ENCODE measurements at places on chromosomes 7 and 10.

DNA sequence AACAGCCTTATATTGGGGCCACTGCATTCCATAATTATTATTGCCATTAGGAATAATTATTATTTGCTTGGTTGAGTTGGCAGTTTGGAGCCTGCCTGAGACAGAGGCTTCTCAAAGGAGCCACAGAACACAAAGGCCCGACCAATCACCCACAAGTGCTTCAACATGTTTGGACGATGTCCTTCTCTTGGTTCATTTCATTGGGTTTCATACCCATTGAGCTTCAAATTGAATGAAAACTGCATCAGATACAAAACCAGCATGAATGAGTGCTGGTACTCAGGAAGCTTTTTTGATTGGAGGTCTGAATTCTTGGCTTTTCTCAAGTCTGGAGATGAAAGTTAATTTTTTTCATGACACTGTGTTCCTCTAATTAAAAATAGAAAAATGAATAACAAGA lies 168.3 kb downstream of the CREB5 start:
- no peak for DNase-seq

DNA sequence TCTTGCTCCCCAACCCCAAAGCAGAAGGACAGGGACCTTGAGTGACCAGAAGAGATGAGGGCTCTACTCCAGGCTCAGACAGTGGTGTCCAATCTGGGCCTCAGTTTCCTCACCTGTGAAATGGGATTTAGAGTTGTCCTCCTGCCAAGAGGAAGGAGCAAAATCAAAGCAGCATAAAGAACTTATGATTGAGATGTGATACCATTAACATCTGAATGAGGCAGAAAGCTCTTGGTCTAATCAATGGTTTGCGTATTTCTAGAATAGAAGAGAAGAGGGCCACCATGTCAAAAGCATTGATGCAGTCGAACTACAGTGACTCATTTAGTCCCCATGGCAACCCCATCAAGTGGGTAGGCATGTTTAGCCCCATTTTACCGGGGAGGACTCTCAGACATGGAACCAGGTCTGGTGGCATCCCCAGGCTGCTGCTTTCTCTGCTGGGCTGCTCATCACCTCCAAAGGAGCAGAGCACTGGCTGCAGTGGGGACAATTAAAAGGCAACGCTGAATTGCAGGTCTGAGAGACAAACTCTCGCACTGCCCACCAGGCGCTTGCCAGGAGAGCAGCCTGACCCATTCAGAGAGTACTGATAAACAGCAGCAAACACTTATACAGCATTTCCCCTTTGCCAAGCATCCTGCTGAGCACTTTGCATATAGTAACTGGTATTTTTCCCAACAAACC lies 175.9 kb downstream of the NEURL1 start:
- DNase-seq = no peak

DNA sequence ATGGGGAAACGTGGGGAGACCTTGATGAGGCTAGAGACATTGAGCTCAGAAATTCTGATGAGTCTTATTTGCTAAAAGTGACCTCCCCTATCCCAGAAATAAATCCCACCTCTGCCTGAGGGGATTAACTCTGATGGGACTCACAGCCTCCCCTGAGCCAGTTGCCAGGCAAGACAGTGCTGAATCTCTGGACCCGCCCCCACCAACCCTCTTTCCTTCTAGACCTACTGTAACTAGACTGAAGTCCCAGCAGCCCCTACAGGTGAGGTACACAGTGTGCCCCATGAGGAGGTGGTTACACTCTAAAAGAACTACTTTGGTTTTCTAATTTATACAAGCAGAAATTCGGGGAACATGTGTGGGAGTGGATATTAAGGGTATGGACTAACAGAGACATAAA lies 42.9 kb downstream of the PTPRE start:
- no peak for DNase-seq

DNA sequence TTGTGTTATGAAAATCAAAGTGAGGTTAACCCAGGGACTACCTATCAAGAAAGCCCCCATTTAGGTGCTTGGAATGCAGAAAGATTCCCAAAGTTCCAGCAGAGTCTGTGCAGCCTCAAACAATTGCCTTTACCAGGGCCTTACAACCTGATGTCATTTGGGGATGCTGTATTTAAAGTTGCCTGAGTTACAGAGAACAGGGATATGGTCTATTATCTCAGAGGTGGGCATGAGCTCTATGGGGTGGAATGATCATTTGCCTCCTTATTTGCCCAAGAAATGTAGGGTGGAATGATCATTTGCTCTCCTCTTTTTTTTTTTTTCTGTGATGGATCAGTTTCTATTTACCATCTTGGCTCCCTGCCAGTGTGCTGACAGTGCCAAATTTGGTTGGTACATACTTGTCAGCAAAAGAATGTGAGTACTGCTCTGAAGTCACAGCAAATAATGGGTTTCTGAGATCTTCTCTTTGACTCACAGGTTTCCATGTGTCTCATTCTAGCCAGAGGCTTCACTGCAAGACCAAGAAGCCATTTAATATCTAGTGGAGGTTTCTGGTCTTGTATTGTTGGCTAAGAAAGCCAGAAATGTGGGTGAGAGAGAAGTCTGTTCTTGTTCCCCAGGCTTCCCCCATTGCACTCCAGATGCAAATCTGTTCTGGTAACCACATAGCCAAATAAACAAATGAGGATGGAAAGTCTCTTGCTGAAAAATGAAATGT lies 45.5 kb upstream of the ZNRF2 start:
- DNase-seq = no peak

- DNase-seq = no peak
Observed at GRCh38 chr7:47283497-47284131, 298.3 kb downstream of the TNS3 start.

DNA sequence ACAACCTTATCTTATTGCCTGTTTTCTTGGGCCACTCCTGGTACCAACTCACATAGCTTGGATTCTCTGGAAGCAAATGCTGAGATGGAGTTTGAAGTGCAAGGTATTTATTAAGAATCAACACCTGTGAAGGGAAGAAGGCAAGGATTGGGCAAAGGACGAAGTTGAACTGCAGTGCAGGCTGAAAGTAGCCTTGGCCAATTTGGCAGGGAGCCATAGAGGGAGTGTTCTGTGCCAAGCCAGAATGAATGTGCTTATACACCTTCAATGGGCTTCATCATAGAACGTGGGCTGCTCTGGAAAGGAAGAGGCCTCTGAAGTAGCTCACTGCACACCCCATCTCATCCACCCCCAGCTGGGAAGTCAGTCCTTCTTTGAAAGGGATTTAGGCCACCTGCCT lies 79.8 kb upstream of the IFRD1 start:
- no peak for DNase-seq

DNA sequence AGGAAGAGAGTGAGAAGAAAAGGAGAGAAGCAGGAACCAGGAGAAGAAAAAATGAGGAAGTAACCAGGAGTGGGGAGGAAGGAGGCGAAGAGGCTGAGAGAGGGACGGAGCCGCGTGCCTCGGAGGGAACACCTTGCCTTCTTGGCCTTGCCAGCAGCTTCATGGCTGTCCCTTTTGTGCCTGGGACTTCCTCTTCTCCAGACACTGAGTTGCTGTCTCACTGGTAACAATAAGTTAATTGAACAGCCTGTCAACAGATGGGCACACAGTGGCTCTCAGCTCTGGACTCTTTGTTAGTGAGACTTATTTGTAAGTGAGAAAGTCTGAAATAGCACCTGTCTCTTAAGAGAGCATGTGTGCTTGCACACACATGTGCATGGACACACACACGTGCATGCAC lies 83.2 kb downstream of the GATA3 start:
- DNase-seq = no peak

GRCh38 chr10:69345402-69345801 lies 67.1 kb downstream of the HK1 start:
- no peak for DNase-seq

DNA sequence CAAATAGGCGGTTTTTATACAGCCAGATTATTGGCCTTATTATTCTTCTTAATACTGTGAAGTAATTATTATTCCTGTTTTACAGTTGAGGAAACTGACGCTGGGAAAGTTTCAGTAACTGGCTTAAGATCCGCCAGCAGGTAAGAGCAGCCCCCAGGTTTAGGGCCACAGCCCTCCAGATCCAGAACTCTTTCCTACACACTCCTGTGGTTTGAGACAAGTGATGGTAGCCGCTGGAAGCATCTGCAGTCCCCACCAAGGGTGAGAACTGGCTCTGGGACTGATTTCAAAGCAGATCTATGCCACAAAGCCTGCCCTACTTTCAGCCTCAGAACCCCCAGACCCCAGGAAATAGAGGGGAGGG lies 3.0 kb upstream of the UNC5B start:
- DNase-seq = no peak

DNA sequence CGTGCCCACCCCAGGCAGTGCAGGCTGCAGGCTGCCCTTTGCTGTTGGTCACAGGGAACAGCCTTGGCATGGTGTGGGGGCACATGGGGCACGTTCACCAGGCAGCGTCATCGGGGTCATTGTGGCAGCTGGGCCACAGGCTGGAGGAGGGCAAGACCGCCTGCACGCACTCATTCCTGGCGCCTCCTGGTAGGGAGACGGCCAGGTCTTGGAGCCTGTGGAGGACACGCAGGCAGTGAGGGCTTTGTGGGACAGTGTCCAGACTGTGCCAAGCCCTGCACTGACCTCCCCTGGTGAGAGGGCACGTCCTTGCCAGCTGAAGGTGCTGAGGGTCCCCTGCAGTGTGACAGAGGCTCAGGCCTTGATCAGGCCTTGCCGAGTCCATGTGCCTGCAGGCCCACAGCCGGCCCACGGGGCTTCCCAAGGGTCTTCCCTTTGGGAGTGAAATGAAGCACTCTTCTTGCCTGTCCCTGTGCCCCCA lies 76.4 kb downstream of the NKX6-2 start:
- DNase-seq = no peak

- DNase-seq = no peak
Observed at GRCh38 chr10:108791794-108792474, 1131.4 kb downstream of the XPNPEP1 start.

- no peak for DNase-seq
Observed at GRCh38 chr7:36045326-36045725, 107.7 kb upstream of the EEPD1 start.

- no peak for DNase-seq
Observed at GRCh38 chr10:14712991-14713424, 61.7 kb downstream of the FAM107B start.

- DNase-seq = no peak
Observed at GRCh38 chr7:76386691-76387260, 22.7 kb downstream of the SSC4D start.

DNA sequence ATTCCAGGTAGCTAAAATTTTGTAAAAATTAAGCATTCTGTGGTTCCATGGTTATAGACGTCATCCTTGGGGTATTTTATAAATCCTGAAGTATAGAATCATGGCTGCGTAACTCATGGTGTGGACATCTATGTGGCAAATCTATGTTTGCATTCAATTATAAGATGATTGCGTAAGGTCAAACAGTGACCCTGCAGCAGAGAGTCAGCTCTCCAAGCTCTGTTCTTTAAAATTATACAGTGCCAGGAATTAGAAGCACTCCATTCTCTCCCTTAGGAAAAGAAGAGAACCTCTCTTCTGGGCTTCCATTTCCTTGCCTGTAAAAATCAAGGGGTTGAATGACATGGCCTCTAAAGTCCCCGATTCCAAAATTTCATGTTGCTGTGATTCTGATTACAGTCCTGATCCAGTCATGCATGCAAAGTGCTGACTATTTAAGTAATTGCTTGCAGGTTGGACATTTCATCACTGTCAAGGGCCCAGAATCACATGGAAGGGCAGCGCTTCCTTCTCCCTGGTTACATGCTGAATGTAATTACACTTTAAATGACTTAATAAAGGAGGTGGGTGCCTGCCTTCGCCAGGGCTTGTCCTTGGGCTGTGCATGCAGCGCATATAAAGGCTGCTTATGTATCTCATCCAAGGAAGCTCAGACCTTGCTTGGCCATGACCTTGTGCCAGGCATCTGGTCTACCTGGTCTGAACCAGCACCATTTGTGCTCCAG lies 550.7 kb downstream of the TYW1 start:
- DNase-seq = no peak

DNA sequence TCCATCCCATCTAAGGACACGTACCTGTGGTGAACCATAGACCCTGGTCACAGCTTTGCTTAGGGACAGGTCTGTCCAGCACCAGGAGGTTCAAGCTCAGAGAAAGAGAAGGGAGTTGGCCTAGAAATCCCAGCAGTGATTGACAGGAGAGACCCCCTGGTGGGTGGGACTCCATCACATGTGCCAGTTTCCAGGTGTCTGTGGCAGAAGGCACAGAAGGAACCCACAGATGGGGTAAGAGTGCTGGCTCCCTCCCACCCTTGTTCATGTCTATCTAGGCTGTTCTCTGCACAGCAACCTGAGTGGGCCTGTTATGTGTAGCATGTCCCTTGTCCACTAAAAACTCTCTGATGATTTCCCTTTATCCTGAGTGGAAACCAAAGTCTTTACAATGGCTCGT lies 54.0 kb upstream of the GRB10 start:
- DNase-seq = no peak

GRCh38 chr10:3773460-3774017 lies 11.5 kb downstream of the KLF6 start:
- no peak for DNase-seq

GRCh38 chr10:45398595-45398994 lies 24.6 kb downstream of the ALOX5 start:
- no peak for DNase-seq

DNA sequence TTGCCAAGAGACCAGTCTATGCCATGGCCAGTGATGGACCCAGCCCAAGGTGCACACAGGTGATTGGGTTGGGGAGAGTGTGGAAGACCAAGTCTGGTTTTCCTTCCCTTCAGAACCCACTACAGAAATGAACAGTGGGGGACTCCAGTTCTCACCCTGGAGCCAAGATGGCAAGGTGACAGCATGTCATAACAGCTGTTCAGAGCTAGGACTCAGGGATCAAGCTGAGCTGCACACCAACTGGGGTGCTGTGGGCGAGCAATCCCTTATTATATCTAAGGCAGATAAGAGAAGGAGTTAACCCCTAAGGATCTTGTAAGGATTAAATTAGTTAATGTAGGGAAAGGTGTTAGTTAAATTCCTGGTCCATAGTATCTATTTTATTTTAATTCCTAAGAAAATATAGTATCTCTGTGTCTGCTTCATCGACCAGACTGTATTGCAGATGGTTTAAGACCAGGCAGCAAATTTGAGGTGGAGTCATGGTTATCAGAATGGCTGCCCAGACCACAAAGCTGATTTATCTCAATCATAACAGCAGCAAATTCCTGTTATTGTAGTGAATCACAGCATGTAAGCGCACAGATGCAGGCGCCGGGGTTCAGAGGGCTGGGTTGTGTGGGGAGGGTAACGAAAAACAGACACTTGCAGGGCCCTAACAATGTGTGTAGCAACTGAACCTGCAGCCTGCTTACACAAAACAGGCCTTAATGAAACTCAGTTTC lies 208.7 kb upstream of the ZNF32 start:
- no peak for DNase-seq

Measured in 8988T (cell line).